ENCODE measurements at places on chromosomes 6 and 20.

GRCh38 chr20:49701241-49701790 lies 12.4 kb downstream of the B4GALT5 start:
- H3K4me3 ChIP-seq, result no peak overlapping the region
- H3K27me3 ChIP-seq, result no peaks in the 10 kb centered on the region
- no peak for DNase-seq
- H3K4me1 ChIP-seq, result peaks cover 28% of the 10 kb centered on the region

DNA sequence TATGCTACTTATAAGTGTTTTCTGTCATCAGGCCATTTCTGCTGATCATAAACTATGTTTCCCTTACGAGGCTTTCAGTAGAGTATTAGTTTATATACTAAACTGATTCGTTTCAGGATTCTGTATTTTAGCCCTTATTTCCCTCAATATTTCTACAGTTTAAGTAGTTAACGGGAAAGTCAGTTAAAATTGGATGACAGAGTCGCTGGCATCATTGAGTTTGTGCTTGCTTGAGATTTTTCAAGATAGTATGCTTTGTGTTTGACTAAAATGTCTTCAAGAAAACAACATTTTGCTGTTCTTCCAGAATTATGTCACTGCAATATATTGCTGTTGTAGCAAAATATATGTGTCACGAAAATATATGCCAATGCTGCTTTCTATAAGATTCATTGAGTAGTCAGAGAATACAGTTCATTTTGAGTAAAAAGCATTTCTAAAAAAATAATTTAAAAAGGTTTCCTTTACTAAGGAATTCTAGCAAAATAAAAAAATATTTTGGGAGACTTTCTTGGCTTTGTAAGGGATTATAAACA lies 51.4 kb downstream of the NCOA7 start:
- peaks cover 18% of the 10 kb centered on the region for H3K4me1 ChIP-seq
- no peak for DNase-seq
- H3K27me3 ChIP-seq, result no peaks in the 10 kb centered on the region
- no peak overlapping the region for H3K4me3 ChIP-seq

DNA sequence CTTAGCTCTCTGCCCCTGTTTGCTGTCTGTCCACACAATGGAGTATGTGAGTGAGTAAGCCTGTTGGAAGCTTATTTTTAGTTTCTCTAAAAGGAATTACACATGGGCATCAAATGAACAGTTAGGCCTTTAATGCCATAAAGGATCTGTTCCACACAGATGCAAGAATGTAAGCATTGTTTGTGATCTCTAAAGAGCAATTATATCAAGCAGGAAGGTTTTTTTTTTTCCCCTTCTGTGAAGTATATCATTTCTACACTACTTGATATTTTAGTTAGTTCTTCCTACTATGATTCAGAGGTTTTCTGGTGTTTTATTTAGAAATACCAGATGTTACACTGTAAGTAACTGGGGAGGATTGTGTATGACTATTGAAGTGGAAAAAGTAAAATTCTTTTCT lies 627.5 kb downstream of the COL12A1 start:
- DNase-seq, result no peak
- H3K4me3 ChIP-seq, result no peak overlapping the region
- H3K4me1 ChIP-seq, result peaks cover 11% of the 10 kb centered on the region
- no peaks in the 10 kb centered on the region for H3K27me3 ChIP-seq
- H3K27ac ChIP-seq, result no peak overlapping the region

DNA sequence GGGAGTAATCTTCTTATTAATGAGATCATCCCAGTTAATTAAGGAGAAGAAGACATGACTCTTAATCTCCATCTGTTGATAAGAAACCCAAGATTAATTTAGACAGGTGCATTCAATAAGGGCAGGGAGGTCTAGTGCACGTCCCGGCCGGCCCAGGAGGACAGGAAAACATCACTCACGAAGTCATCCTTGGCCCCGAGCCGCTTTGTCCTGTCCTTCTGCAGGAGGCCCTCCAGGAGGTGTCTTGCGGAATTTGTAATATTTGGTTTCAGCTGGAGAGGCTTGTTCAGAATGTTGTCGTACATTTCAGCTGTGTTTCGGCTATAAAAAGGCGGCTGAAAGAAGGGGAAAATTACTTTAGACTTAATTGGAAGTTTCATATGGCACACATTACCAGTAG lies 118.4 kb upstream of the SLC2A12 start:
- H3K27me3 ChIP-seq, result no peaks in the 10 kb centered on the region
- H3K27ac ChIP-seq, result no peak overlapping the region
- H3K36me3 ChIP-seq, result peaks cover 34% of the 10 kb centered on the region
- no peak for DNase-seq
- H3K4me1 ChIP-seq, result peaks cover 23% of the 10 kb centered on the region
- no peak overlapping the region for H3K4me3 ChIP-seq

DNA sequence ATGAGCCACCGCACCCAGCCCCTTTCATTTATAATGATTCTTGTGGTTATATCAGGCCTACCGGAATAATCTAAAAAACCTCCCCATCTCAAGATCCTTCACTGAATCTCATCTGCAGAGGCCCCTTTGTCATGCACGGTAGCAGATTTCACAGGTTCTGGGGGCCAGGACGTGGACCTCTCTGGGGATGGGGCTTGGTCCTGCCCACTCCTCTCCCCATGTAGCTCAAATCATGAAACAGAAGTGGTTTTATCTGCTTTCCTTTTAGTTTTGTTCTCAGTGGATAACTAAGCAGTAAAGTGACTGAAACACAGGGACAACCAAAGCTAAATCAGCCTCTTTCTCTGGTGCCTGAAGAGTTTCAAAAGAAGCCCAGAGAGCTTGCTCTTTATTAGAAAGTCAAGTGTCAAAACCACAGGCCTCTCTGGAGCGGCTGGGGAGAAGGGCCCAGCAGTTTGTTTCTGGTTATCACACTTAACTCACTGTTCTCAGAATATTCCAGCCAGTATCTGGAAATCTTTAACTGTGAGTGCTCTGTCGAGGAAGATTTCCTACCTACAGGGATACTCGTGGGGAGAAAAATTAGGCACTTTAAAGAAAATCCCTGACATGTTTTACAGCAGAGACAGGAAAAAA lies 60.6 kb upstream of the FAM184A start:
- H3K4me1 ChIP-seq, result peaks cover 2% of the 10 kb centered on the region
- H3K27me3 ChIP-seq, result no peaks in the 10 kb centered on the region
- no peak for DNase-seq
- no peak overlapping the region for H3K4me3 ChIP-seq

Measured in progenitor cell of endocrine pancreas (in vitro differentiated cells).